ENCODE measurements at places on chromosomes 1 and 21.

DNA sequence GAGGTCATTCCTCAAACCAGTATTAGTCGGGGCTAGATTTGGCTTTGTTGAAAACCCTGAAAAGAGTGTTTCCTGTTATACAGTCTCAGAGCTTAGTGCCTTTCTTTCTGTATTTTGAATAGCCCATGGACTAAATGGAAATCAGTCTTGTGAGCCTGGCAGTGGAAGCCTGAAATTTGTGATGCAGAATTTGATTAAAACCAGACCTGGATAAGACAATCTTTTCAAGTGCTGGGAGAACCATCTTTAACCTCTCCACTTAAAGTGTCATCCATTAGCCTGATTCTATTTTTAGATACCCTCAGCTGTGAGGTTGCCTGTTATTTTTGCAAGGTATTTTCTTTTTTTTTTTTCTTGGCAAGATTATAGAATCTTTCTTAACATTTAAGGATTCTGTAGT, 19.5 kb downstream of the ACTN2 start:
- DNase-seq: no peak

- DNase-seq: no peak
Observed at GRCh38 chr1:91603409-91603808, 102.8 kb downstream of the CDC7 start.

DNA sequence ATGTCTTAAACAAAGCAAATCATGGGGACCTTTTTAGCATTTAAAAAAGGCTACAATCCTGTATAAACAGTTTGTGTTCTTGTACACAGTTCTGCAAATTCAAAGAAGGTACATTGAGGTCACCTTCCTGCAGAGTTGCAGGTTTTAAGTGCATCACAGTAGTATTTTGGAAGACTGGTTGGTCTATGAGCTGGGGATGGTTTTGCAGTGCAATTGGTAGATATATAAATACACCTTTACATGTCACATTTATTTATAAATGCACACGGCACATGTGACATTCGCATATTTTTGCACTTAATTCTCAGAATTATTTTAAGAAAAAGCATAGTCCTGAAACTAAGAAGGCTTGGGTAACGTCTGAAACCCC, 599 bp upstream of the ITPKB start:
- DNase-seq: no peak

GRCh38 chr1:119914071-119914470, 17.8 kb upstream of the ADAM30 start:
- no peak for DNase-seq

DNA sequence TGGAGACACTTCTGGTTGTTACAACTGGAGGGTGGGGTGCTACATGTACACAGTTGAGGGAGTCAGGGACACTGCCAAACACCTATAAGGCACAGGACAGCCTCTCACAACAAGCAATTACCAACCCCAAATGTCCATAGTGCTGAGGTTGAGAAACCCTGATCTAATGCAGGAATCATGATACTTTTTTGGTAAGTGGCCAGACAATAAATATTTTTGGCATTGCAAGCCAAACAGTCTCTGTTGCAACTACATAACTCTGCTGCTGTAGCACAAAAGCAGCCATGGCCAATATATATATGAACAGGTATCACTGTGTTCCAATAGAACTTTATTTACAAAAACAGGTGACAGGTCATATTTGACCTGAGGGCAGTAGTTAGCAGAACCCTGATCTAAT, 177.5 kb downstream of the ASTN1 start:
- DNase-seq: peak; percentile 65

GRCh38 chr1:245822996-245823395, 668.2 kb downstream of the KIF26B start:
- peak; percentile 95 for DNase-seq

- DNase-seq: no peak
Observed at GRCh38 chr21:29265690-29266479, 32.8 kb upstream of the BACH1 start.

Data from HS-5 (cell line).